ENCODE measurements at places on chromosomes 12 and 14.

DNA sequence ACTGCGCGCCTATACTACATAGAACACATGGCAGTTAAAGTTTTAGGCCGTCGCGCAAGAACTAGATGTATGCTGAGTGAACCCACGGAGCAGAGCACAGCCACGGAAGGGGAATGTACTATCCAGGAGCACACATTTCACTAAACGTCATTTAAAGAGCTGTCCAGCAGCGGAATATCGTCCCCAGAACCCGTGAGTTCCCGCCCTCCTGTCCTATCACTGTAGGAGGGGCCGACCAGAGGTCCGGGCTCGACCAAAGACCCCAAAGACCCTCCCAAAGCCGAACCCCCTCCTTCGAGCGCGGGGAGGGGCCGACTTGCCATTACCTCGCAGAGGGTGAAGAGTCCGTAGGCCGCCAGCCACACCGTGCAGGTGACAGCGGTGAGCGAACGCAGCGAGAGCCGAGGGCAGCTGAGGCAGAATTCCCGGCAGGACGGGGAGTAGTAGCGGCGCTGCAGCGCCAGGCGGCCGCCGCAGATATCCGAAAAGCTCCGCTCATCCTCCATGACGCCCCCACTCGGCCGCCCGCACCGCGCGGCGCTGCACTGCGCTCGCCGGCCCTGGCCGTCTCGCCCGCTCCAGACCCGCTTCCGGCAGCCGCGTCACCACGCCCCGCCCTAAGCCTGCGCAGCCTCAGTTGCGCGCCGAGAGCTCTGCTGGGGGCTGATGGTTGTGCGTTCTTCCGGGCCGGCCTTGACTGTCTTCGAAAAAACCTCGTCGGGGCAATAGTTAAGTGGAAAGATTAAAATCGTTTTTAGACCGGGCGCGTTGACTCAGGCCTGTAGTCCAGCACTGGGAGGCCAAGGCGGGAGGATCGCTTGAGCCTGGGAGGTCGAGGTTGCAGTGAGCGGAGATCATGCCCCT lies at the start of gene PIGH:
TSS of gene PIGH (minus strand) at position 571 of the 864 bp plus-strand sequence. CDS start at position 506, 65 bp downstream.
- peak; percentile 96 for DNase-seq

DNA sequence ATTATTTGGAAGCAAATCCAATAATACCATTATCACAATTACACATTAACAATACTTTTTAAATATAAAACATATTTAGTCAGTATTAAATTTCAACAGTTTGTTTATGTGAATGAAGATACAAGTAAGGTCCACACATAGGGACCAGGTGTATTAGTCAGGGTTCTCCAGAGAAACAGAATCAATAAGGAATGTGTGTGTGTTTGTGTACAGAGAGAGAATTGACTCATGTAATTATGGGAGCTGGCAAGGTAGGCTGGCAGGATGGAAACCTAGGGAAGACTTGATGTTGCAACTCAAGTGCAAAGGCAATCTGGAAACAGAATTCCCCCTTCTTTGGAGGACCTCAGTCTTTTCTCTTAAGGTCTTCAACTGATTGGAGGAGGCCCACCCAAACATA lies 123.2 kb upstream of the OTX2 start:
- DNase-seq, result no peak

GRCh38 chr14:22994762-22995275 lies 12.5 kb upstream of the AJUBA start:
- DNase-seq, result no peak

GRCh38 chr12:68264158-68264855 lies 10.9 kb upstream of the IL22 start:
- DNase-seq, result no peak

GRCh38 chr12:91811481-91812287 lies 334.0 kb downstream of the BTG1 start:
- peak; percentile 76 for DNase-seq

DNA sequence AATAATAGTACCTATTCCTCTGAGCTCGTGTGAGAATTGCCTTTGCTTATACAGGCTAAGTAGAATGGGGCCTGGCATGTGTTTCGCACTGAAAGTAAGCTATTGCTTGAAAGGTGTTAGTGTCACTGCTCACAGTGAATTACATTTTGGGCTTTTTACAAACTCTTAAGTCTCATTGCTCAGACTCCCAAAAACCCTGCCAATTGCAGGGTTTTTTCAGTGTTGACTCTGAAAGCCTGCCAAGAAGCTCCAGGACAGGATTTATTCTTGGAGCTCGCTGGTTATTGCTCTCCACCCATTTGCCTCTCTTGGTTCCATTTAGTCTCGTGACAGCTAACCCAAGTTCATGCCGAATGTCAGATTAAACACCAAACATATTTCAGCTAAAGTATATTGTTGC lies 39.8 kb downstream of the NOPCHAP1 start:
- DNase-seq, result no peak

GRCh38 chr12:19547271-19547671 lies 108.0 kb downstream of the AEBP2 start:
- DNase-seq, result no peak

DNA sequence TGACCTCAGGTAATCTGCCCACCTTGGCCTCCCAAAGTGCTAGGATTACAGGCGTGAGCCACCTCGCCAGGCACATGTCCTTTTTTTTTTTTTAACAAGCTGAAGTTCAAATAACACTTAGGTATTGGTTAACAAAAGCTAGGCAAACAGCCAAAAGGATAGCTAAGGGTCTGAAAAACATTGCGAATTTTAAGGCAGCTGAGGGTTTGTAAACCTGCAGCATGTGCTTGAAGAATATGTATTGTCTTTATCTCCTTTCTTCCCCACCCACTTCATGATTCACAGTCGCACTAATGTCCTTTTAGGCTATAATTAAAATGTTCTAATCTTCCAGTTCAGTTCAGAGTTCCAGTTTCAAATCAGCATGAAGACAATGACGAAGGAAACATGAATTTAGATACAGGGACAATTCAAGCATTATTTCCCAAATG lies 30.1 kb upstream of the CERS5 start:
- DNase-seq, result no peak

DNA sequence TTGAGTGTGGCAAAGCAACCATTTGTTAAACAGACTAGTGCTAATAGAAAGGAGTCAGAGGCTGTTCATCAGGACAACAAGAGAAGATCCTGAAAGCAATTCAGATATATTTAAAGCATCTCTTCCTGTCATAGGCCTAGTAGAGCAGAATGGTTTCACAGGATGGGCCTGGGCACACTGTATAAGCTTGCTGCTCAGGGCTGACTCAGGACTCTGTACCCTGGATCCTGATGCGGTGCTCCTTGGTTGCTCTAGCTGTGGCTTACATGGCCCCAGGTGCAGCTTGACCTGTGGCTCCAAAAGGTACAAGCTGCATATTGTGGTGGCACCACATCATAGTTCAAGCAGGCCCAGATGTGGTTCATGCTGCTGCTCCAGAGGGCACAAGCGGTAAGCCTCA lies 313.4 kb downstream of the ETNK1 start:
- DNase-seq, result no peak
